Kidney epithelial cell (primary cell): ENCODE measurements at places on chromosomes 3 and 15. TPM values are rescaled to one million over a fixed set of nuclear protein-coding genes. Genes with fewer than 3 reads are reported as not detected.

DNA sequence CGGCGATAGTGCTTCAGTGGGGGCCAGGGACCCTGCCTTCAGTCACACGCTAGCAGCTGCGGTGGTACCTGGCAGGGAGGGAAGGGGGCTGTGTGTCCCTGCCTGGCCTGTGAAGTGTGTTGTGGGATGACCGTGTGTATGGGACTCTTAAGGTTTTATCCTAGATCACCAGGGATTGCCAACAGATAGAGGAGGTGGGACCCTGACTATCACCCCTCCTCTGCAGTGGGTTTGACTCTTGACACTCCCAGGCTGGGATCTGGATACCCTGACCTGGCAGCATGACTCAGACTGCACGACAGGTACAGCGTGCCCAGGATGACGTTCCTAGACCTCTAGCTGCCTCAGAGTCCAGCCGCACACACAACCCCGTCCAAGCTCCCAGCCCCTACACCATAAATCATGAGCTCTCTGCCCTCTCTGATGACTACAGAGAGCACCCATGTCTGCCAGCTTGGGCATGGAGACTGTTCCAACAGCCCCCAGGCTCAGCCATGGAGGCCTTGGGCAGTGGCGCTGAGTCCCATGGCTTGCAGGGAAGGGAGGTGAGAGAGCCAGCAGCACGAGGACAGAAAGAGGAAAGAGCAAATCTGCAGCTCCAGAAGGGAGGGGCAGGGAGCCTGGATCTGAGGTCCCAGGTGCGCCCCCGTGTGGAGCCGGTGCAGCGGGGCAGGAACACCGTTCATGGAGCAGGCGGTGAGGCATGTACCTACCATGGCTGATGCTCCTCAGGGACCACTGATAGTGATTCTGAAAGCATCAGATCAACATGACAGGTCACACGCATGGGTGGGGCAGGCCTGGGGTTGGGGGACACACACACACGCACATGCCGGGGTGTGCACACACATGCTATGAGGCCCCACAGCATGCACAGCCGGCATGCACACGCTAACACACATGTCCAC, 71.0 kb downstream of the ADAMTS7 start:
- no peak for DNase-seq

DNA sequence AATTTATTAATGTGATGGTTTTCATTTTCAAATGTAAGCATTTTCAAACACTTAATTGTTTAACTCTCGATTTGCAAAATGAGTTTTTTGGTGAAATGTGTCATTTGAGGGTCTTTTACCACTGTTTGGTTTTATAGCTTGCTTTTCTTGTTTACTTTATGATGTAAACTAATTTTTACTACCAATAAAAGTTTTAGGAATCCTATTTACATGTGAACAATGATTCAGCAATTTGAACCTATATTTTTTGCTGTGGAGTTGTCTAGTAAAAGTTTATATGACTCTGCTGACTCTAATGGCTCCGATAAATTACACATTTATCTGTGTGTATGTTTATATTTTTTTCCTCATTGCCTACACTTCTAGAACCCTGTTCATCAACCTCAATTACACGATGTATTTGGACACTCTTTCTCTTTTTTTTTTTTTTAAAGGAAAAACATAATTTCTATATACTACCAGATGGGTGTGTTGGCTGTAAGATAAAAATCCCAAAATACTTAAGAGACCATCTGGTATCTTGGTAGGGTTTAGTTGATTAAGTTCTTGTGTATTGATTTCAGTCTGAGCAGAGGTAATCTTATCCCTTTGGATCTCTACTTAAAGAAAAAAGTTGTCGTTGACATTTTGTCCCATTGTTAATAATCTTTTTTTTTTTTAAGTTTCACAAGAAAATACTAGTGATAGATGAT, 89.5 kb downstream of the PTPRG start:
- DNase-seq, result no peak

DNA sequence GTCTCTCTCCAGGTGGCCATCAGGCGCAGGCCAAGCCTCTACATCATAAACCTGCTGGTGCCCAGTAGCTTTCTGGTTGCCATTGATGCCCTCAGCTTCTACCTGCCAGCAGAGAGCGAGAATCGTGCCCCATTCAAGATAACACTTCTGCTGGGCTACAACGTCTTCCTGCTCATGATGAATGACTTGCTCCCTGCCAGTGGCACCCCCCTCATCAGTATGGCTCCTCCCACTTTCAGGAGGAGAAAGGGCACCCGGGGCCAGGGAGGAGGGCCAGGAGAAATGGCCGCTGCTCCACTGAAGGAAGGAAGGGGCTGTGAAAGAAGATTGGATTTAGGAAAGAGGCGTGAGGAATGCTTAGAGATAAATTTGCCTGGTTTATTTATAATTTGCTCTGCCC, 6.6 kb downstream of the HTR3C start:
- DNase-seq, result no peak

DNA sequence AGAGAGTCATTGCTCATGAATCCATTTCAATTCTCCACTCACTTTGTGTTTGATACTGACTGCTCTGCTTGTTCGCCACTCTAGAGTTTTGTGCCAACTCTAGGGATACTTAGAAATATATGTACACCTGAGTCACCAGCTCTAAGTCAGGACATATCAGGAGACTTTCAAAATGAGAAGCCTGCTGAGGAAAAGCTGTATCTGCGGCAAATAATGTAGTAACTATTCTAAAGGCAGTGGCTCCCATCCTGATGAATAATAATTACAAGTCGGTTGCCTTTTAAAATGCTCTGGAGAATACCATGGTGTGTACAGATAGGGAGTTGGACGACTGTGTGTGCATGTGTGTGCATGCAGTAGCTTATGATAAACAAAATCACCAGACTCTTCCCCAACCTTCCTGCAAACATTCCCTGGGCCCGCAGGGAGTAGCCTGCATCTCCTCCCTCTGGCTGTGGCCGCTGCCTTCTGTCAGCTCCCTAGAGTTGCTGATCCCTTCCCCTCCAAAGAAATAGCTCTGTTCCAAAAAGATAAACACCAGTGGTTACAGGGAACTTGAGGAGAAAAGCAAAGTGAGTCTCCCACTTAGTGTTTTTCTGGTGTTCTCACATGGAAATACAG, 346.3 kb upstream of the UMPS start:
- no peak for DNase-seq

Gene TNIK
- 6.6 and 17.0 TPM in 2 replicates for total RNA-seq

Gene MORC1
- total RNA-seq, result not detected in 2 replicates
